ENCODE measurements at places on chromosomes 3 and 15.

DNA sequence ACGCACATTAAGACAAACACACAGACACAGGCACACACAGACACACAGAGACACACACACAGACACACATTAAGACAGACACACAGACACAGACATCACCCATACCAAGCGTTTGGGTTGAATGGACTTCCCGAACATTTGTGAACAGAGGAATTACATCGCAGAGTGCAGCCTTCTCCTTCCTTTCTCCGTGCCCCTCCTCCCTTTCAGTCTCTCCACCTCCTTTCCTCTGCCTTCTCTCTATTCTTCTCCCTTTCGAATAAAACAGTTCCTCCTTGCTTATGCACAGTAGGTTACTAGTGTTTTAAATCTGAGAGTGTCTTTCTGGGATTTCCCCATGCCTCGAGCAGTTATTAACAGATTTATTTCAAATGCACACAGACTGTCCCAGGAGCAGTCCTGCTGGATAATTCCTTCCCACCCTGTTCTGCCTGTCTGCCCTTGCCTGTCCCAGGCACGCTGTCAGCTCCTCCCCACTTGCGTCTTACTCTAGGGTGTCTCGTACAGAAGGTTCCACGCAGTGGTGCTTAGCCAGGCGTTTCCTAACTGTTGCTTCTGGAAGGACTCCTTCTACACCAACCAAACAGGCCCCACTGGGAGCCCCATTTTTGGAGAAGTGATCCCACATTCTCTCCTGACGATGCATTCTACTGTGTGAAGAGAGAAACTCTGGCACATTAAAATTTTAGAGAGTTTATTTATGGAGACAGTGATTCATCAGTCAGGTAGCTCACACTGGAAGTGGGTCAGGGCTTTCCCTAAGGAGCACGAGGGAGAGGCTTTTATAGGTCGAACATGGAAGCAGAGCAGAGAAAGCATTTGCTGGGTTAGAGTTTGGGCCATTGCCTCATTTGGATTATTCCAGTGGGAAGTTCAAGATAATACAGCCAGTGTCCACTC, 163.8 kb downstream of the SV2B start:
- H3K27me3 ChIP-seq: no peaks in the 10 kb centered on the region
- peak overlapping the region; percentile 61 for H3K27ac ChIP-seq
- DNase-seq: no peak
- H3K4me1 ChIP-seq: peaks cover 22% of the 10 kb centered on the region
- no peaks in the 10 kb centered on the region for H3K36me3 ChIP-seq

DNA sequence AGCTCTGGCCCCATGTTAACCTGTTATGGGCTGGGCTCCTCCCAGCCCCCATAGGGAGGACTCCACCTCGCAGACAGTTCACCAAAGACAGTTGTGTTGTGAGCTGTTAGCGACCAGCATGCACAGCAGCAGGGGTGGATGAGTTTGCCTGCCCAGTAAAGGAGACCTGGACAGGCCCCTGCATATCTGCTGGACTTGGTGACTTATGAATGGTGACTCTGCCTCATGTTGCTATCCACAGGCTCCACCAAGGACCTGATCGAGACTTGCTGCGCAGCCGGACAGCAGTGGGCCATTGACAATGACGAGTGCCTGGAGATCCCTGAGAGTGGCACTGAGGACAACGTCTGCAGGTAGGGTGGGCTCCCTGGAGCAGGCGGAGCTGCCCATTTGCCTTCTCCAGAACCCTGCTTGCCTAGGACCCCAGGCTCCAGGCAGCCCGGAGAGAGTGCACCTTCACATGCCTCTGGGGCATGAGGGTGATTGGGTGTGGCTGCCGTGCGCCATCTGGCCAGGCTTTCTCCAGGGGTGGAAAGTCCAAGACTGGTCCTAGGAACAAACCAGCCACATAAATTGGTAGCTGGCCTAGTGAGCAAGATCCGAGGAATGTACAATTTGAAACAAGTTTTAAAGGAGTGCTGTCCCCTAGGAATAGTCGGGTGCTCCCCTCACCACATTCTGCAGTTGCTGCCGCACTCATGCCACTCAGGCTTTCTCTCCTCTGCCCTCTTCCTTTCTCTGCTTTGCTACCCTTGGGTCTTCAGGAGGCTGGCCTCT, 59.1 kb downstream of the FBLN2 start:
- no peak overlapping the region for H3K4me3 ChIP-seq
- H3K36me3 ChIP-seq: no peaks in the 10 kb centered on the region
- no peak overlapping the region for H3K27ac ChIP-seq
- H3K4me1 ChIP-seq: no peaks in the 10 kb centered on the region
- no peak for DNase-seq

DNA sequence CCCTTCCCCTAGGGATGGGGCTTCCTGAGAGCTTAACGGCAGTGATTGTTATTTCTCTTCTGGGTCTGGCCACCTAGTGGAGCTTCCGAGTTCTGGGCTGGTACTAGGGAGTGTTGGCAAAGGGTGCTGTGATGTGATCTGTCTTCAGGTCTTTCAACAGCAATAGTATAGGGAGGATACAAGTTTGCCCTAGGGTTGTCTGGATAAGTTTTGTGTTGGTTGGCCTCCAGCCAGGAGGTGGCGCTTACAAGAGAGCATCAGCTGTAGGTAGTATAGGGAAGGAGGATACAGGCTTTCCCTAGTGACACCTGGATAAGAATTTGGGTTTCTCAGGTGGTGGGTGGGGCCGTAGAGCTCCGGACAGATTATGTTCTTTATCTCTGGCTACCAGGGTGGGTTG, 19.2 kb upstream of the CPOX start:
- no peak overlapping the region for H3K4me3 ChIP-seq
- no peaks in the 10 kb centered on the region for H3K27me3 ChIP-seq
- H3K27ac ChIP-seq: no peak overlapping the region
- H3K4me1 ChIP-seq: no peaks in the 10 kb centered on the region

GRCh38 chr3:133745981-133746711, at the start of gene TF:
TSS of gene TF (plus strand) at chr3:133746393. CDS start at chr3:133746441, 48 bp downstream.
- no peaks in the 10 kb centered on the region for H3K27me3 ChIP-seq
- H3K4me1 ChIP-seq: no peaks in the 10 kb centered on the region
- no peaks in the 10 kb centered on the region for H3K36me3 ChIP-seq
- H3K27ac ChIP-seq: no peak within 1 kb of the TSS
- H3K4me3 ChIP-seq: no peak within 1 kb of the TSS
- DNase-seq: no peak

DNA sequence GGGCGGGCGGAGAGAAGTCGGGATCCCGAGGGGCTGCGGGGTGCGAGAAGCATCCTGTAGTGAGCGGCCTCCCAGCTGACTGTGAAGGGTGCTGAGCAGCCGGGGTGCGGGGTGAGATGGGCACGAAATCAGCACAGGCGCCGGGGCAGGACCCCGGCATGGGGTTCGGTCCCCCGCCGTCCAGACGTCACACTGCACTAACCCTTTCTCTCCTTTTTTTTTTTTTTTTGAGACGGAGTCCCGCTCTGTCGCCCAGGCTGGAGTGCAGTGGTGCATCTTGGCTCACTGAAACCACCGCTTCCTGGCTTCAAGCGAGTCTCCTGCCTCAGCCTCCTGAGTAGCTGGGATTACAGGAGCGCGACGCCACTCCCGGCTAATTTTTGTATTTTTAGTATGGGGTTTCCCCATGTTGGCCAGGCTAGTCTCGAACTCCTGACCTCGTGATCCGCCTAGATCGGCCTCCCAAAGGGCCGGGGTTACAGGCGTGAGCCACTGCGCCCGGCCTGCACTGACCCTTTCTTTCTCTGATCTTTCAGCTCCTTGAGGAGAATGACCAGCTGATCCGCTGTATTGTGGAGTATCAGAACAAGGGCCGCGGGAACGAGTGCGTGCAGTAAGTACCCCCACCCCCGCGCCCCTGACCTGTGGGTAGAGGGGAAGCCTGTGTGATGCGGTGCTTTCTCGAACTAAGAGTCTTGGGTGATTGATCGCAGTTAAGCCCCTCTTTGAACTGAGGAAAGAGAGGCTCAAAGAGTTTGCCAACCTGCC, 513 bp downstream of the SS18L2 start:
- no peak for DNase-seq
- no peaks in the 10 kb centered on the region for H3K36me3 ChIP-seq
- peak overlapping the region; percentile 62 for H3K4me3 ChIP-seq
- peak overlapping the region; percentile 71 for H3K27ac ChIP-seq

GRCh38 chr3:179967622-179968021, 69.1 kb downstream of the PEX5L start:
- DNase-seq: no peak
- no peaks in the 10 kb centered on the region for H3K4me1 ChIP-seq
- no peaks in the 10 kb centered on the region for H3K27me3 ChIP-seq
- H3K4me3 ChIP-seq: no peak overlapping the region

- no peak overlapping the region for H3K4me3 ChIP-seq
- no peak overlapping the region for H3K27ac ChIP-seq
- H3K27me3 ChIP-seq: no peaks in the 10 kb centered on the region
- no peak for DNase-seq
- H3K4me1 ChIP-seq: no peaks in the 10 kb centered on the region
- peaks cover 24% of the 10 kb centered on the region for H3K36me3 ChIP-seq
Measured at GRCh38 chr3:186052096-186052840, 56.6 kb downstream of the ETV5 start.

GRCh38 chr3:44506556-44506955, 29.1 kb upstream of the ZNF445 start:
- no peak overlapping the region for H3K4me3 ChIP-seq
- H3K27ac ChIP-seq: no peak overlapping the region
- H3K36me3 ChIP-seq: peaks cover 11% of the 10 kb centered on the region
- DNase-seq: no peak

- no peaks in the 10 kb centered on the region for H3K4me1 ChIP-seq
- no peaks in the 10 kb centered on the region for H3K27me3 ChIP-seq
- no peak for DNase-seq
- no peak overlapping the region for H3K27ac ChIP-seq
Measured at GRCh38 chr3:194357681-194358080, 6.6 kb upstream of the CPN2 start.

DNA sequence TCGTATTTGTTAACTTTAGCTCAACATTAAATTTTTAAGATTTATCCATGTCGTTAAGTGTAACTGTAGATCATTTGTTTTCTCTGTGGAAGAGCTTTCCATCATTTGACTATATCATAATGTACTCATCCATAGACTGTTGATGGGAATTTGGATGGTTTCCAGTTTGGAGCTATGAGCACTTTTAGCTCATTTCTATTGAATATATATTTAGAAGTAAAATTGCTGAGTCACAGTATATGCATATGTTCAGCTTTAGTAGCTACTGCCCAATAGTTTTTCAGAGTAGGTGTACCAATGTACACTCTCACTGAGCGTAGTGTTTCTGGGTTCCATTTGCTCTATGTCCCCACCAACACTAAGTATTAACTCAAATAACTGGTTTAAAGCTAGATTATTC, 263.0 kb downstream of the ULK4 start:
- no peaks in the 10 kb centered on the region for H3K27me3 ChIP-seq
- H3K4me3 ChIP-seq: no peak overlapping the region
- no peaks in the 10 kb centered on the region for H3K4me1 ChIP-seq
- no peaks in the 10 kb centered on the region for H3K36me3 ChIP-seq

GRCh38 chr15:65208647-65209046, 2.6 kb downstream of the CILP start:
- H3K27ac ChIP-seq: no peak overlapping the region
- DNase-seq: no peak
- H3K36me3 ChIP-seq: no peaks in the 10 kb centered on the region
- no peak overlapping the region for H3K4me3 ChIP-seq

DNA sequence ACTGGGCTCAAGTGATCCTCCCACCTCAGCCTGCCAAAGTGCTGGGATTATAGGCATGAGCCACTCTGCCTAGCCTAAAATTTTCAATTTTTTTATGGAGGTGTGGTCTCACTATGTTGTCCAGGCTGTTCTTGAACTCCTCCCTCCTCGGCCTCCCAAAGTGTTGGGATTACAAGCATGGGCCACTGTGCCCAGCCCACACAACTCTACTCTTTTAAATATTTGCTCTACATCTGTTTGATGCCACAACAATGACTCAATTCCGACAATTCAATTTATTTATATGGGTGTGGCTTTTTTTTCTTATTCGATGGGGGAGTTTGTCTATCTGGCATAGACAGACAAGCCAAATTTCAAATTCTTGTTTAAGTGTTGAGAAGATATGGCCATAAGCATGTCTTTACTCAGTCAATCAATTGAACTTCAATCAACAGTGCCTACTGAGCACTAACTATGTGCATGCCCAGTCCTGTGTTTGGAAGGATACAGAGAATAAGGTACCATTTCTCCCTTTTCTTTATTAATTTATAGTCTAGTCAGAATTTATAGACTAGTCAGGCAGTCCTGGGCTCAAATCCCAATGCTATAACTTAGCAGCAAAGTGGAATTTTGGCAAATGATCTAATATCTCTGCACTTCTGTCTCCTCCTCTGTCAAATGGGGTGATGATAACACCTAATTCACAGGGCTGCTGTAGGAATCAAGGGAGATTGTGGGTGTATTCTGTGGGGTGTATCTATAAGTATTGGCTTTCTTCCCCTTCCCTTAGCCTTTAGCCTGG, 54.6 kb upstream of the PIAS1 start:
- no peaks in the 10 kb centered on the region for H3K36me3 ChIP-seq
- H3K4me1 ChIP-seq: no peaks in the 10 kb centered on the region
- no peak overlapping the region for H3K27ac ChIP-seq
- H3K27me3 ChIP-seq: no peaks in the 10 kb centered on the region
- no peak for DNase-seq

DNA sequence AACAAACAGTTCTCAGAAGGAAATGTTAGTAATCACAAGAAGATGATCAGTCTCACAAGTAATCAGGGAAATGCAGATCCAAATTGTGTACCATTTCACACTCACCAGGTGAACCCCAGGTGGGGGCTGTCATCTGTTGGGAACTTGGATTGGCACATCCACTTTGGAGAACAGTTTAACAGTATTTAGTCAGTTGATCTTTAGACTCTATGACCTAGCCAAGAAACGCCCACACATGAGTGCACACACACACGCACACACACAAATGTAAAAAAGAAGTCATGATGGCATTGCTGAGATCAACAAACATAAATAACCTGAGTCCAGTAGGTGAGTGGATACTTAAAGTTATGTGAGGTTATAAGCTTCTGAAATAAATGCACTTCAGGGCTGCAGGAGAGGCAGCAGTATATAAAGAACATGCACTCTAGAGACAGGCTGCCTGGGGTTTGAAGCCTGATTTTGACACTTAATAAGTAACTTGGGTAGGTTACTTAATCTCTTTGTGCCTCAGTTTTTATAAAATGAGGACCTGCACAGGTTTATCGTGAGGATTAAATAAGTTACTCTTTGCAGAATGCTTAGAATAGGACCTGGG, 17.7 kb downstream of the ACVR2B start:
- no peaks in the 10 kb centered on the region for H3K36me3 ChIP-seq
- DNase-seq: no peak
- H3K4me3 ChIP-seq: no peak overlapping the region
- H3K4me1 ChIP-seq: peaks cover 8% of the 10 kb centered on the region
- no peaks in the 10 kb centered on the region for H3K27me3 ChIP-seq

GRCh38 chr3:187802928-187803259, 57.6 kb upstream of the BCL6 start:
- H3K36me3 ChIP-seq: no peaks in the 10 kb centered on the region
- no peak overlapping the region for H3K4me3 ChIP-seq

GRCh38 chr15:70935631-70936030, 43.0 kb downstream of the LRRC49 start:
- no peak overlapping the region for H3K4me3 ChIP-seq
- H3K36me3 ChIP-seq: no peaks in the 10 kb centered on the region
- no peak overlapping the region for H3K27ac ChIP-seq
